ENCODE measurements at places on chromosomes 2 and 18.

DNA sequence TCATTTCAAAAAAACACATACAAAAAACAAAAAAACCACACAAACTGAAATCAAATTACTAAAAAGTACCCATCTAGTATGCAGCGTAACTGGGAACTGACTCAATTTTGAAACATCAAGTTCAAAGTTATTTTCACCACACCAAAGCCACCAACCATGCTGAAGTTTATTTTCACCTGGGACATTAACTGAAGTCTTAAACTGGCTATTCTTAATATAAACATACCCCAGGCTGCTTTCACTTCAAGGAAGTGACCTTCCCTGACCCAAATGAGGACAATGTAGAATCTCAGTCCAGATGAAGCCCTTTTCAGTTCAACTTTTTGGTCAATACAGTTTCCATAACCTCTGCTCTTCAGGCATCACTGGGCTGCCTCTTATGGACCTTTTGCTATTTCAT, 84.6 kb downstream of the PIGN start:
- DNase-seq, result no peak

DNA sequence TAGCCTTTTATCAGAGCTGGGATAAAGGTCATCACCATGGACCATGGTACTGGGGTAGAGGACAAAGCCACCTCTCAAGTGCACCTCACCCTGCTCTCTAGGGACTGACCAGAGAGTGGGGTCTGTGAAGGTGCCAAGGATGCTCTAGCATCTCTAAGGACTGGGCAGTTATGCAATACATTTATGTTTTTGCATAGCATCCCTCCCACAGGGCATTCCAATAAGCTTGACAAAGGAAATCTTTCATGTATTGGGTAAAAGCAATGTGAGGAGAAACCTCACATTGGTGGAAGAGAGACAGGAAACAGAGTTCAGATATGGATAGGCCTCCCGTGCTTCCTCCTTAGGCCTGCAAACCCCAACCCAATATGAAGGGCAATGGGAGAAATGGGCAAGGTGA, 31.6 kb downstream of the STK39 start:
- DNase-seq, result peak; percentile 63

DNA sequence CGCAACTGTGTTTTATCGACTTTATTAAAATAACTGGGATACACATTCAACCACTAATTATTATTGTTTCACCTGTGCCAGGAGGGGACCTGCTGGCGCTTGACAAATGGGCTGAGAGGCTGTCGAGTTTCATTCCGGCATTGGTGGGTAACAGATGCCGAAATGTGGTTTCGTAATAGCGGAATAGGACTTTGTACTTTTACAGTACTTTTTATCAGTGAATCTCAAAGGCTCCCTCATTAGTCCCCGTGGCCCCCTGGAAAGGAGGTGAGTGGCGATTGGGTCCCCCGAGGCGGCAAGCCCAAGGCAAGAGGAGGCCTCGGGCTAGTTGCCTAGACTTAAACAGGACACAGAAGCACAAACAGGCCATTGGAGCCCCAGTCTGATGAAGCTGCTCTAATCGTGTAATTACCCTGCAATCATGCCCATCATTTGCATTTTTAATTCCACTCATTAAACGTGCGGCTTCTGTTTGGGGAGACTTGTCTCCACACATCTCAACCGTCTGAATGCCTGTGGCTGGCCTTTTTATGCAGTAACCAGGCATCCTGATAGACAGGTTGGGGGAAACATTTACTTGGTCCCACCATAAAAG, 193.2 kb downstream of the INO80D start:
- DNase-seq, result no peak

- peak; percentile 100 for DNase-seq
Observed at GRCh38 chr2:238938401-238939055, 90.6 kb downstream of the TWIST2 start.

GRCh38 chr2:207502577-207503198, 27.1 kb upstream of the CREB1 start:
- DNase-seq, result no peak

DNA sequence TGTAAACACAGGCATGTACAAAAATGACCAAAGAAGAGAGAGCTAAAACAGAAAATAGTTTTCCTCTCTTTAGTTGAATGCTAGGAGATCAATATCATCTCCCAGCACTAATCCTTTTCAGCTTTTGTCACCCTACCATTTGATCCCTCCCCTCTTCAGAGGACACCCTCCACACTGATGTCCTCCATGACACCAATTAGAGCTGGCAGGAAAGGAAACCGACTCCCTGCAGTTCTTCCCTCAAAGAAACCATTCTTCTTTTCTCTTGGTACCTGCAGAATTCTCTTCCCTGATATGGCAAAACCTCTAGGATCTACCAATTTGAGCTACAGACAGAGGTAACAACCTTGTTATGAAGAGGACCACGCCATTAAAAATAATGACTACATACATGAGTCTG, 5.3 kb downstream of the EPB41L3 start:
- no peak for DNase-seq

GRCh38 chr2:96916156-96916630, 46.3 kb upstream of the SEMA4C start:
- peak; percentile 14 for DNase-seq

- DNase-seq, result no peak
Observed at GRCh38 chr2:214896274-214896673, 86.8 kb upstream of the BARD1 start.

GRCh38 chr2:75276093-75277029, 77.0 kb upstream of the TACR1 start:
- DNase-seq, result peak; percentile 43

DNA sequence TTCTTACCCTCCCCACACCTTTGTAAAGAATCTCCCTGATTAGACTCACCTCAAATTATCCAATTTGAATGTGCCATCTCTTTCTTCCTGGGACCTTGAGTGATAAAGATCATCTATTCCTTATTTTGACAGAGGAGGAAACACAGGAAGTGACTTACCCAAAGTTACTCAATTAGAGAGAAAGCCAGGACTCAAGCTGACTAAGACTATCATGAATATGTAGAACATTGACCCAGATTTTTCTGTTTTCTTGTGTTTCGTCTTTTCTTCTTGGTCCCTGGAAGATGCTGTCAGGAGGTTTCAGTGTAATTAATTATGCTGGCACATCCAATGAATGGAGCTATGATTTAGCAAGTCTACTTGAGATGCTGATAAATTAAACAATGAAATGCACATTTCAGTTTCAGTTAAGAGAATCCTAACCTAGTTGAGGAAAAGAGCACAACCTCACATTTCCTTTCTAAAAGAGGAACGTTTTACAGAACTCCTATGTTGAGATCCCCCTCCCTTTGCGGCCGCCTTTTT, 380.4 kb downstream of the CLIP4 start:
- DNase-seq, result no peak

DNA sequence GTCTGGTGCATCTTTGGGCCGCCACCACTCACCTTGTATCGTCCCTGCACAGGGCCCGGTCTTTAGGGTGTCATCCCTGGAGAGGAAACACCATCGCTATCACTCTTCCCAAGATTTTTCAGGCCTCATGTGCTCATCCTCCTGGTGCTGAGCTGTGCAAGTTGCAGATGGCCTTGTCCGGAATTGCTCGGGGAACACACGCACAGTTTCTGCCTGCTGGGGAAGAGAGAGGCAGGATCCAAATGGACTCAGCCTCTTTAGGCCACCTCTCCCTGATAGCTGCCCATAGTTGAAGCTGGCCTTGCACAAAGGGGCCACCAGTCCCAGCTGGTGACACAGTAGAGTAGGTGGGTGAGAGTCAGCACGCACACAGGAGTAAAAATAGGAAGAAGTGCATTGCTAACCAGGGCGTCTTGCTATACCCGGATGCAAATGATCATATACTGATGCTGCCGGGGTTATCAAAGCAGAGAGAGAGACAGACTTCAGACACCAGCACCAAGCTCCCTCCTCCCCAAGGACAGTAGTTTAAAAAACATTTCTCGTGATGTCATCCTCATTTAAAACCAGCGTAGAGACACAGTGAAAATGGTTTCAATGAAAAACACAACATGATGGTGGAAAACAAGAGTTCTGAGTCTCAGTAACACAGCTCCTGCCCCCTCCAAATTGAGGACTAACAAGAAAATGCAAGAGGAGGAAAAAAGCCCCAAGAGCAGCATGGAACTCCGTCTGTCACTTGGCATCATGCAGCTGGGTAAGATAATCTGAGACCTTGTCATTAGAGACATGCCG, 147.5 kb upstream of the NCK2 start:
- DNase-seq, result no peak

- no peak for DNase-seq
Observed at GRCh38 chr2:69660637-69661036, 17.1 kb upstream of the AAK1 start.

DNA sequence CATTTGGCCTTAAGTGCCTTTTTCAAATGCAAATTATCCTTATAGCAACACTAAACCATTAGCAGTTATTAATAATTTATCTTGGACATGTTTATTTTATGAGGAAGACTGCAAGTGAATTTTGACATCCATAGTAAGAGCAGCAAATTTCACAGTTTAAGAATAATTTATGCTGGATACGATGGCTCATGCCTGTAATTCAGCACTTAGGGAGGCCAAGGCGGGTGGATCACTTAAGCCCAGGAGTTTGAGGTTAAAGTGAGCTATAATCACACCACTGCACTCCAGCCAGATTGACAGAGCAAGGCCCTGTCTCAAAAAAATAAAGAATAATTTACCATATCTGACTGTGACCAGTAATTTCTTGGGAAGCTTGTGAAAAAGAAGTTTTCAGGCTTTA, 286.2 kb downstream of the TMX3 start:
- DNase-seq, result no peak

DNA sequence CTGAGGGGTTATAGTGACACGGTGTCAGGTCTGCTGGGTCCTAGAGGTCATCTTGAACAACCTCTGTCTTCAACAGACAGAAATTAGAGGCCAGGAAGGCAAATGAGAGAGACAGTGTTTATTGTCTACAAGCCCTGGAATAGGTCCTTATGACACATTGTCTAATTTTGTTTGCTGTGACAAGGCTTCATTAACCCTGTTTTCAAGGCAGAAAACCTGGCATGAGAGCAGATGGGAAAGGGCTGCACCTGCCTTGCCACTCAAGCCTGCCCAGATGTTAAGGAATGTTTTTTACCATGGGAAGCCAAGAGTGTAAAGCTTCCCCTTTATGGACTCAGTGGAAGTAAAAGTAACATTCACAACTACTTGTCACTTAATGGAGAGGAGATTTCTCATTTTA, 275.3 kb downstream of the KCNS3 start:
- DNase-seq, result no peak

DNA sequence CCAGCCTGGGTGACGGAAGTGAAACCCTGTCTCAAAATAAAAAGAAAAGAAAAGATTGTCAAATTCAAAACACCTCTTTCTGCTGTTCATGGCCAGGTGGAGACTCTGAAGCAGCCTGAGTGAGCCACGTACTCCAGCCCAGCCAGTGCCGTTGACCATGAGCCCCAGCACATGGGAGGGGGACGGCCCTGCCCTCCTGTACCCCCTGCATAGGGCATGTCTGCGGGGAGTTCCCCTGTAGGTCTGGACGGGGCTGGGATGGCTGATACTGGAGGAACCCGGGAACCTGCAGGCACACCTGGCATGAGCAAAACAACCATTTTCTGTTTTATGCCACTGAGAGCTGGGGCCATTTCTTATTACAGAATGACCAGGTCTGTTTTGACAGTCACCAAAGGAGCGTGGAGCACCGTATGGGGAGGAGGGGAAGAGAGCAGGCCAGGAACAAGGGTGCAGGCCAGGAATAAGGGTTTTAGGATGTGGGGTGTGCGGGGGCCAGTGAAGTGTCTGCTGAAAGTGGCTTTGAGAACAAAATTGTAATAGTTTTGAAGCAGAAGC, 30.1 kb downstream of the TMEM18 start:
- DNase-seq, result no peak

DNA sequence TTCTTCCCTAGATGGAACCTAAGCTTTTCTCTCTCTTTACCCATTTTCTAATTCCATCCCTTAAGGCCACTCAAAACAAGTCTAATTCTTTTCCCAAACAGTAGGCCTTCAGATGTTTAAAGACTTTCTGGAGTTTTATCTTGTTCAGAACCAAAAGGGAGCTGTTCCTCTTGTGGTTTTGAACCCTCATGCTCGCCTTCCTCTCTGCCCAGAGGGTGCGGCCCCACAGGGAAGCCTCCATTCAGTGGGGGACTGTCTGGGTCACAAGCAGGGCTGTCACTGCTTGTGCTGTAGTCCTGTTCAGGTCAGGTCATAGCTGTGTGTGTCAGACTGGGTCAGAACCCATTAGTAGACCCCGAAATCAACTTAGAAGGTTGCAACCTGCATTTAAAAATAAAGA, 56.5 kb downstream of the TET3 start:
- no peak for DNase-seq

DNA sequence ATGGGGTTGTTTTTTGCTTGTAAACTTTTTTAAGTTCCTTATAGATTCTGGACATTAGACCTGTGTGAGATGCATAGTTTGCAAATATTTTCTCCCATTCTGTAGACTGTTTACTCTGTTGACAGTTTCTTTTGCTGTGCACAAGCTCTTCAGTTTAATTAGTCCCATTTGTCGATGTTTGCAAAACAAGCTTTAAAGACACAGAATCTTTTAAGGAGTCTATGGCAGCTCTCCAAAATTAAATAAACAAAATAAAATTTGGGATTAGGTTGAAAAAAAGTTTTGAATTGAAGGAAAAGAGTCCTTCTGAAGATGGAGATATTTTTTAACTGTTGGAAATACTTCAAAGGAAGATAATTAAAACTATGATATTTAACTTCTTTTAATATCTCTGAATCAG, 88.8 kb downstream of the MAP3K20 start:
- DNase-seq, result no peak

- DNase-seq, result no peak
Observed at GRCh38 chr2:159573294-159573693, 43.1 kb downstream of the BAZ2B start.

- no peak for DNase-seq
Observed at GRCh38 chr2:144054911-144055310, 465.0 kb downstream of the ZEB2 start.

DNA sequence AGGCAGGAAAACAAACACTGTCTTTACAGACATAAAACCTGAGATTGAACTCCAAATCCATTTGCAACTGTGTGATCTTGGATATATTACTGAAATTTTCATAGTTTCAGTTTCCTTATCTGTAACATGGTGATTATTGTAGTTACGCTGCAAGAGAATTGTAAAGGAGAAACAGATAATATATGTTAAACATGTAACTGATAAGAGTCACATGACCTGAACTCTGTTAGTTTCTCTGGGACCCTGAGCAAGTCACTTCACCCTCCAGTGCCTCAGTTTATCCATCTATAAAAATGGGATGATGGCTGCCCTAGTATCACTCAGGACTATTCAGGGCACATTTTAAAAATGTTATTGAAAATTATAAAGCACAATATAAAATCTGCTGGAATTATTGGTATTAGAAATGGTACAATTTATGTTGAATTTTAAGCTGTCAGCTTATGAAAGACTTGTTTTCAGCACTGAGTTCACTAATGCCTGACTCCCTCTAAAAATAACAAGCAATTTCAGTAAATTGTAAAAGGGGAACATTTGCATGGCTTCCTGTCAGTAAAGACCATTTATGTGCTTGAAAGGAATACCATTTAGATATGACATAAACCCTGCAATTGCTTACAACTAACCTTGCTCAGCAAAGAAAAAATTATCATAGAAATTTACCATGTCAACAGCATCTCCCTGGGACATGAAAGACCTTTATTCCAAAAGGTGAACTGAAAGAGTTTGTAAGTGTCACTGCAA, 393.5 kb downstream of the RAD51AP2 start:
- no peak for DNase-seq
